Stimulated activated CD8-positive, alpha-beta memory T cell treated with anti-CD3 and anti-CD28 coated beads, Interleukin-7, amount 100 ng/mL, for 1 hour (primary cell): ENCODE measurements at places on chromosomes 13 and 19.
A peak's percentile ranks its signal among the peaks of the same experiment; 100 is the strongest.

DNA sequence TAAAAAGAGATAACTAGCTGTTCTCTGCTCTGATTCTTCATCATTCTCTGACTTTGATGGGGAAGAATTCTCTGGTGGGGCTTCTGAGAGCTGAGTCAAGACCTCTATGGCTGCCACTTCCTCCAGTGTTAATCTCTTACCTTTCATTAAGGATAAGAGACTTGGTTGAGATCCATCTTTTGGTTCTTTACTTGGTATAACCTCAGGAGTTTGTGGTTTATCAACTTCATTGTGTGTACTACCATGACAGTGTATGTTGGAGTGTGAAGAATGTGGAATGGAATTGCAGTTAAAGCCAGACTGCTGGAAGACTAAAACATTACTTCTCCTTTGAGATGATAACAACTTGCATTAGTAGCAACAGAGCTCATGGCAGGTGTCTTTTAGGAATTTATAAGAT lies 222.0 kb downstream of the SLITRK5 start:
- DNase-seq = no peak

GRCh38 chr13:109625156-109625555 lies 161.2 kb downstream of the IRS2 start:
- DNase-seq = no peak

- DNase-seq = peak; percentile 38
Measured at GRCh38 chr19:19053508-19054314, 10.1 kb upstream of the SLC25A42 start.

DNA sequence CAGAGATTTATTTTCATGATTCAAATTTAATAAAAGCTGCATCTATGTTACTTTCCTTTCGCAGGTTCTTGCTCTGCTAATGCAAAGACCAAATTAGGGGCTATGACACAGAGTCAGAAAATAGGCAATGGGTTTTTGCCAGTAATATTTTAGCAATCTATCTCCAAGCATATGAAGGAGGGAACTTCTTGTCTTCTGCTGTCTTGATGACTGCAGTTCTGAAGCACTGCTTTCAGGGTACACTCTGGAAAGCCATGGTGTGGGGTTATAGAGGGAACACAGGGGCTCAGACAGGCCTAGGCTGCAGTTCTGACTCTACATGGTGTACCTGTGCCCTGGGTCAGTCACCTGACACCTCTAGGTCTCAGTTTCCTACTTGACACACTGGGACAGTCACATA lies 263.4 kb downstream of the DNAJC15 start:
- no peak for DNase-seq

- peak; percentile 66 for DNase-seq
Measured at GRCh38 chr19:18058208-18059009, 28.3 kb downstream of the IL12RB1 start.

DNA sequence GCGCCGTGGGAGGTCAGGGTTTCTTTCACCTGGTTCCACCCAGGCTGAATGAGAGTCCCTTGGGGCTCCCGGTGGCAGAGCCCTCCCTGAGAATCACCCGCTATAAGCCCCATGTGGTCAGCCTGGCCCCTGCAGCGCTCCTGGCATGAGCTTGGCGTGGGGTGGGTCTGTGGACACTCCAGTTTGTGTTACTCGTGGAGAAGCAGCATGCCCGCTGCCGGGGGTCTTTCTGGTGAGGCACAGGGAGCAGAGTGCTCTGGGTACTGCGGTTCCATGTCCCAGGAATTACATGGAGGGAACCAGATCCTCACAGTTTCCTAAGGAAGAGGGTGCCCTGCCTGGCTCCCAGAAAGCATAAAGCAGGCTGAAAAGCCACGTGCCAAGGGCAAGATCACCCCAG lies 62.2 kb downstream of the SMARCA4 start:
- no peak for DNase-seq

GRCh38 chr13:95937714-95938320 lies 115.4 kb downstream of the UGGT2 start:
- no peak for DNase-seq

DNA sequence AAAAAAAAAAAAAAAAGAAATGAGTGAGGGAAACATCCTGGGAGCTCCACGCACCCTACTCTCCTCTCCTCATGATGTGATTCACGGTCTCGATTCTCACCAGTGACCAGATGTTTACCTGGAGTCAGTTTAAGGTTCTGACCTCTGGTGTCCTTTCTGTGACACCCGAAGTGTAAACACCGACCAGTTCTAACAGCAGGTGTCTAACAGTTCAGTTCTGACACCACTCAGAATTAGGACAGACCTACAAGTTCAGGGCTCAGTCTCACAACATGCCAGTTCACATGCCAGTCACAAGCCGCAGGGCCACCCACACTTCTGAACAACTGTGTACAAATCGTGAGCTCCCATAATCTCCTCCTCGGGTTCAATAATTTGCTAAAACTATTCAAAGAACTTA lies 6.0 kb downstream of the ZNF564 start:
- no peak for DNase-seq

DNA sequence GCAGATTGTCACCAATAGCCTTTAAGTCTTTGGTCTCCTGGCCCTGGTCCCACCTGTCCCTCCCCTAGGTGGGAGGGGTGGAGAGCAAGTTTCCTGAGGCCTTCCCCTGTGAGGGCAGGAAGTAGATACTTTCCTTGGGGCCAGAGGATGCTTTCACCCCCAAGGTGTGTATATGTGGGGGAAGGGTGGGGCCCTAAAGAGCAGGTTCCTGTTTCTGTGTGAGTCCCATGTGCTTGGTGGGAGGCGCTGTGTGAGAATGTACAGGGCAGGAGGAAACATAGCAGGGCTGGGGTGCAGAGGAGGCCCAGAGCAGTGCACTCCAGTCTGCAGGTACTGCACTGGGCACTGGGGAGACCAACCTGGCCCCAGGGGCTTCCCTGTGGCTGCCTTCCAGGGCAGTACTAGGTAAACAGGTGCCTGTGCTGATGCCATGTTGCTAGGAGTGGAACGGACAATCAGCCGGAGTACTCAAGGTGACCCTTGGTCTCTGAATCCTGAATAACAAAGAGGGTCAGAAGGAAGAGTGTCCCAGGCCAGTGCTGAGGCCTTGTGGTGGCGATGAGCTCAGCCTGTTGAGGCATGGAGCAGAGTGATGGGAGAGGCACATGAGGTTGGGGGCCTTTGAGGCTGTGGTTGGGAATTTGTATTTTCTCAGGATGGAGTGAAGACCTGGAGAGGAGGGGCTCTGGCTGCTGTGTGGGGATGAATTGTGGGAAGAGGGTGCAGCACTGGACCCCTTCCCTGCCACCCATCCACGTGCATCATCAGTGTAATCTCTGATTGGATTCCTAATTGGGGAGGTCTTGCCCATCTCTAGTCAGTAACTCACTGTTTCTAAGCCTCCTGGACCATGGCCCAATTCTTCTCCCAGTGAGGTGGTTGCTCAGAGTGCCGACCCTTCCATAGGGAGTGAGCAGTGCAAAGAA lies 5.1 kb downstream of the EGLN2 start:
- DNase-seq = no peak

GRCh38 chr19:19203012-19203856 lies at the start of gene NR2C2AP:
NR2C2AP (minus strand) TSS chr19:19203414; CDS start chr19:19203060, 354 bp downstream.
- peak; percentile 90 for DNase-seq

- no peak for DNase-seq
Measured at GRCh38 chr13:79530270-79530669, 49.3 kb downstream of the NDFIP2 start.

DNA sequence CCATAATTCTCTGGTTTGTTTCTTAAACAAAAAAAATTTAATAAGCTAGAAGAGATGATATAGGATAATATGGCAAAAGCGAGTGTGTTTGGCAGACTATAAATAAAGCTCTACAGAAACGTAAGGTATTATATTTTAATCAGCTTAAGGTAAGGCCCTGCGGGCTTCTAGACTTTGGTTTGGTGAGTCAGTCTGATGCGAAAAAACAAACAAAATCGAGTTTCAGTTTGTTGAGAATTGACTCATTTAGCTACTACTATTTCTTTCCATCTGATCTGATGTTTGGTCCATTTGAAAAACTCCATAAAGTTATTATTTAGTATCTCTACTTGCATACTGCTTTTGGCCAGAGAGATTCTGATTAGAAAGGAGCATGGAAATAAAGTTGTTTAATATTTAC lies 138.0 kb downstream of the MIPEP start:
- no peak for DNase-seq

- no peak for DNase-seq
Measured at GRCh38 chr19:9431475-9431874, 3.9 kb downstream of the ZNF266 start.
